ENCODE measurements at places on chromosomes 6 and 20.

DNA sequence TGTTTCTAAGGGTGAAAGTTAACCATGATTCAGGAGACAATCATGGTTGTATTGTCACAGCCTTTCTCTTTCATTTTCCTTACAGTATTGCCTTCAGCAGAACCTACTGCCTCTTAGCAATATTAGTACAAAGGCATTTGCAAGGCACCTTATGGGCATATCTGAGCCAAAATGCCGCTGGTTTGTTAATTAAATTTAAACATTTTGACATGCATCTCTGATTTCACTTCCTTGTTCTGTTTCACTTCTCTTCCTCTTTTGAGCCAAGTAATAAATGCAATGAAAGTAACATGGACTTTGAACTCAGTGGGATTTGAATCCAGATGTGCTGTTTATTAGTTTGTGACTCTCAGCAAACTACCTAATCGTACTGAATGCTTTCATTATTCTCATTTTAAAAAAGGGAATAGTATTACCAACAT lies 467.4 kb upstream of the CITED2 start:
- no peak for DNase-seq

- DNase-seq: no peak
Observed at GRCh38 chr20:4154958-4155411, 139.6 kb upstream of the RNF24 start.

DNA sequence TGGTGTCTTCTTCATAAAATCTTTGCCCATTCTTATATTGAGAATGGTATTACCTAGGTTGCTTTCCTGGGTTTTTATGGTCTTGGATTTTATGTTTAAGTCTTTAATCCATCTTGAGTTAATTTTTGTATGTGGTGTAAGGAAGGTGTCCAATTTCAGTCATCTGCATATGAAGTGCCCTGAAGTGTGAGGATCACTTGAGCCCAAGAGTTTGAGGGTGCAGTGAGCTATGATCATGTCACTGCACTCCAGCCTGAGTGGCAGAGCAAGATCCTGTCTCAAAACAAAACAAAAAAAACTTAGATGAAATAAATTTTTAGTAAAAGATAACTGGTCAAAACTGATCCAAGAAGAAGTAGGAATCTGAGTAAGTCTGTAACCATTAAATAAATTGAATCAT lies 215.4 kb downstream of the TBC1D7 start:
- DNase-seq: no peak

DNA sequence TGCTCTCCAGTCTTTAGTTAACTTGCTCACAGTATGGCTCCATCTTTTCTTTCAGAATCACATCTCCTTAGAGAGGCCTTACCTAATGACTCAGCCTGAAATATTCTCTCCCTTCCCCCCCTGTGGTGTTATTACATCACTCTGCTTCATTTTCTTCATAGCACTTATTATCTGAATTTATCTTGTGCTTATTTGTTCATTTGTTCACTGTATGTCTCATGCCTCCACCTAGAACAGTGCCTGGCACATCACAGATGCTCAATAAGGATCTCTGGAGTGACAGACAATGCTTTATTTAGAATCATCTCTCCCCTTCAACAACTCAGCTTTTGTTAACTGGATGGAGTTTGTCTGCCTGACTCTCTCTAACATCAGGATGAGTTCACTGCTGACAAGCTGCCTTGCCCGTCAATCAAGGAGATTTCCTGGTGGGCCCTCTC lies 96.6 kb upstream of the MAN1A1 start:
- no peak for DNase-seq

- no peak for DNase-seq
Observed at GRCh38 chr6:98945311-98946115, 2.2 kb downstream of the FBXL4 start.

DNA sequence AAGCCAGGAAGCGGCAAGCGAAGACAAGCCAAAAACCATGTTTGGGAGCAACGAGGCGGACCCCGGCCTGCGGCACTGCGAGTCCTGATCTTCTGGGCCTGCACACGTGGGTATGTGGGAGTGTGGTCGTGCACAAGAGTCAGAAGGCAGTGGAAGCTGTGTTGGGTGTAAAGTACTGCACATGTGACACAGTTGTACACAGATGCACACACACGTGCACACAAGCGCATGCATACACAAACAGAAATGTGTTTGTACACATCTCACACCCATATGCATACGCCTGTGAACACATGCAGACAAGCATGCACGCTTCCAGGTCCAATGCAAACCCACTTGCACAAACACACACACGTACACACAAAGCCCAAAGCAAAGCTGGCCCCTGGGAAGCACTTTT lies 52.6 kb upstream of the SLCO4A1 start:
- no peak for DNase-seq

GRCh38 chr6:57190140-57190539 lies 18.0 kb downstream of the BAG2 start:
- no peak for DNase-seq

DNA sequence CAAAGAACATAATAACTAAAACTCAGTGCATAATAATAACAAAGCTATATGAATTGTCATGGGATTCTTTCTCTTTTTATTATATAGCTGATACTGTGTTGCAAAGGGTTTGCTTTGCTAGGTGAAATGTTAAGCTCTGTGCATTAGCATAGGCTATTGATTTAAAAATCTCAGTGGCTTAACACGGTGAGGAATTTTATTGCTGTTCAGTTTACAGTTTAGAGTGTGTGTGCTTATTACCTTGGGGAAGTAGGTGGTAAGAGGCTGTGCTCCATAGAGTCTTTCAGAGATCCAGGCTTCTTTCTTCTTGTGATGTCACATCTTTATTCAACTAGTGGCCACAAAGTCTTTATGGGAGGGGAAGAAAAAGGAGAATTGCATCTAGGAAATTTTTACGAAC lies 55.7 kb downstream of the LRRC1 start:
- DNase-seq: no peak

- DNase-seq: no peak
Observed at GRCh38 chr6:56868687-56869086, 86.2 kb upstream of the BEND6 start.

DNA sequence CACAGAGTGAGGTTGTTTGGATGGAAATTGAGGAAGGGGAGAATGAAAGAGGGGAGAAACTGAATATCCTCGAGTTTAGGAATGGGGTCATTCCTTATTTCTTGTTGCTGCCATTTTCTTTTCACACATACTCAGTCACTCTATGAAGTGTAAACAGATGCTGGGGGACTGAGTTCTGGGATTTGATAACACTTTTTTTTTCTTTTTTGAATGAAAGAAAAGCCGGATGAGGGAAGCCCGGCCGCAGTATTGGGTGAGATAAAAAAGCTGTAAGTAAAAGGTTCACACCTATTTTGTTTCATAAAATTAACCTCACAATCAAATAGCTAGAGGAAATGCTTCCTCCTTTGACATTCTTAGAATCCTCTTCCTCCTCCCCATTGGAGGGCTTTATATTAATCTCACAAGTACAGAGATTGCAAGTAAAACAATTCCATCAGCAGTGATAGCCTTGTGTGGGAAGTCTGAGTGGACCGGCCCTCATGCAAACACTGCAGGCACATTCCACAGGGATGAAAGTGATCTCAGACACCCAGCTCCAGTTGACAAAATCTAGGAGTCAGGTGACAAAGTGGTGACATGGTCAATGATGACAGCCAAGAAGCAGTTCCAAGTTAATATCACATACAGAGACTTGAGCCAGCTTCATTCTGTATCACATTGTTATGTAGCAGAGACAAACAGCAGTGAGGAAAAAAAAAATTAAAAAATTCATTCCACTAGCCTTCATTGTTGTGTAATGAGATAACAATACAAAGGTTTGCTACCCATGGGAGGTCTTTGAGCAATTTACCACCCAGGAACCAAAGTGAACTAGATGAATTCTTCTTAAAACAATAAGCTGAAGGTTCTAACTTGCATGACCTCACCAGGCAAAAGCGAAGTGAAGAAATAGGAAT lies 391.1 kb upstream of the HSF2 start:
- no peak for DNase-seq

DNA sequence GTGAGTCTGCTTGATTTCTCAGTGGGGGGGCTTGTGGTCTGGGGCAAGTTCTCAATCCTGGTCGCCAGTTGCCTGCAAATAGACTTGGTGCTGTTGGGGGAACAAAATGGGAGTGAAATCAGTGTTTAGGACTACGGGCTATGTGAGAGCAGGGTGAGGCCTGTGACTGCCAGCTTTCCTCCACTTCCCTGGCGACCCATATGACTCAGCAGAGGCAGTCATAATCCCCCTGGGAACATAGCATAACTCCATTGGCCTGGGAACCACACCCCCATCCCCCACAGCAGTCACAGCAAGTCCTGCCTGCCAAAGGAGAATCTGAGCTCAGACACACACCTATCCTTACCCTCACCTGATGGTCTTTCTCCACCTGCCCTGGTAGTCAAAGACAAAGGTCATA lies 387.9 kb downstream of the LMBRD1 start:
- no peak for DNase-seq

DNA sequence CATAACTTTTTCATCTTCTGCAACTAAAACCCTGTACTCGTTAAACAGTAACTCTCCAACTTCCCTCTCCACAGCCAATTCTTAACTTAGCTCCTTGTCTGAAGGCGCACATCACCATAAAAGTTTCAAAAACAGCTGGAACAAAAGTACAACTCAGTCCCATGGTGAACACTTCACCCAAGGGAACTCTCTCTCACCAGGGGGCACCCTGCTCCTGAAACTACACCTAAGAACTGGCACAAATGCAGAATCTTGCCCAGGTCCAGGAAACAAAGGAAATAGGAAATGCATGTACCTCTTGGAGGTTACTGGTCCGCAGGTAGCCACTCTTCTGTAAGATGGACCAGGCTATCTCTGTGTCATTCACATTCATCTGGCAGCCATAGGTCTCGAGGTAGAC lies 6.6 kb downstream of the CDK5RAP1 start:
- DNase-seq: no peak

GRCh38 chr6:150145427-150145826 lies 2.6 kb downstream of the PPP1R14C start:
- no peak for DNase-seq

- no peak for DNase-seq
Observed at GRCh38 chr6:53917464-53917842, 122.6 kb downstream of the LRRC1 start.

DNA sequence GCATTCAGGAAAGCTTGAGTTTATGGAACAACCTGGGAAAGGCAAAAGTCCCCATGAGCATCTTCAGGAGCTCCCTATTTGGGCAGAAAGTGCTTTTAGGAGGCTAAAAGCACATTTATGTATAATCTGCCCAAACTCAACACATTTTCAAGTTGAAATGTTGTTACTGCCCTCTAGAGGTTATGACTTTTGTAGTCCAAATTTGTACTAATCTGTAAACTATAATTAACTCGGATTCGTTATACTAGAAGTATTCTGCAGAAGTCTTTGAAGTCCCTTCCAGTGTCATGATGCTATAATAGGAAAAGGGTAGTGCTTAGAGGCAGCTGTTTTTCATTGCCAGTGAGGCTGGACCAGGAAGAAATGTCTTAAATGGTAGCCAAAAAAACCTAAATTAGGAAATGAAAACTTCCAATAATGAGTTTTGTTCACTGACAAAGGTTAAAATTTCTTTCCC lies 44.8 kb upstream of the EMILIN3 start:
- no peak for DNase-seq

GRCh38 chr6:18343741-18344140 lies 43.4 kb upstream of the RNF144B start:
- no peak for DNase-seq

GRCh38 chr6:133001040-133001565 lies 186.7 kb downstream of the RPS12 start:
- DNase-seq: no peak

DNA sequence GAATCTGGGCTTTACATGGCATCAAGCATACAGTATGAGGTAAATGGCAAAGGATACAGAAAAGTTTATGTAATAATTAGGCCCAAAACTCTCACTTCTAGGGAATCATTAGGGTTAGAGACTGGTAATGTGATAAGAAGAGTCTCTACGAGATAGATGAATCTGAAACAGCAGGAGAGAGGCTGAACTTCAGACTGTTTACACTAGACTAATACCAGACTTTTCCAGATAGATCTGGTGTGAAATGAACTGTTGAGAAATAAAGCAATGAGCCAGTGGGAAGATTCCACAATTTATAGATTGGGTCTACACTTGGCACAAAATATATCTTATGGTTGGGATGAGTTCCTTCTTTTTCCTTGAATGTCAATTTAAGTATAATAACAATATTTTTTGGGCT lies 134.3 kb downstream of the MAN1A1 start:
- DNase-seq: no peak

DNA sequence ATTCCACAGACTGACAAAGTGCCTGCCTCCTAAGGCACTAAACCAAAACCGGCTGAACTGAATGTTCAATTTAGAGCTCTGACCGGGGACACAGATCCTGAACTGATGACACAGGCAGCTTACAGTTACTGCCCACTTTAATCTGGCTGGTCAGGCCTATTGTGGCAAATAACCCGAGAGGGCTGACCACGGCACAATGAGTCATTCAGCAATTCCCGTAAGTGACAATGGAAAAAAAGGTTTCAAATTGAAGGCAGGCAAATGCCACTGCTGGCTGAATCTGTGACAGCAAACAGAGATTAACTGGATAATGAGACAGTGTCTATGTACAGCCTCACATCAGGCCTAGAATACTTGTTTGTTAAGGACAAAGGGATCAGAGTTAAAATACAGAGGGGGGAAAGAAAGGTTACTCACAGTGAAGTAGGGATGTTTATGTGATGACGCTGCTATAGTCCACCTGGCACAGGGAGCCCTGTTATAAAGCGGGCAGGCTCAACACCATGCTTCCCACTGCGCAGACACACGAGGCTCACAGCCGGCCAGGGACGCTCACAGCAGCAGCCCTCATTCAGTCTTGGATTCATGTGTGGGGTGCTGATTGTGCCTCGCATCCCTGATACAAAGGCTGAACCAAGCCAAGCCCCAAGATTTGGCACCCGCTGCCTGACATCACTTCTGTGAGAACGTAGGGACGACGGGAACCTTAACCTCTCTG lies 54.4 kb downstream of the RTN4IP1 start:
- no peak for DNase-seq

- no peak for DNase-seq
Observed at GRCh38 chr20:10946124-10946880, 272.5 kb upstream of the JAG1 start.

- no peak for DNase-seq
Observed at GRCh38 chr6:131208787-131209186, 73.5 kb downstream of the AKAP7 start.

DNA sequence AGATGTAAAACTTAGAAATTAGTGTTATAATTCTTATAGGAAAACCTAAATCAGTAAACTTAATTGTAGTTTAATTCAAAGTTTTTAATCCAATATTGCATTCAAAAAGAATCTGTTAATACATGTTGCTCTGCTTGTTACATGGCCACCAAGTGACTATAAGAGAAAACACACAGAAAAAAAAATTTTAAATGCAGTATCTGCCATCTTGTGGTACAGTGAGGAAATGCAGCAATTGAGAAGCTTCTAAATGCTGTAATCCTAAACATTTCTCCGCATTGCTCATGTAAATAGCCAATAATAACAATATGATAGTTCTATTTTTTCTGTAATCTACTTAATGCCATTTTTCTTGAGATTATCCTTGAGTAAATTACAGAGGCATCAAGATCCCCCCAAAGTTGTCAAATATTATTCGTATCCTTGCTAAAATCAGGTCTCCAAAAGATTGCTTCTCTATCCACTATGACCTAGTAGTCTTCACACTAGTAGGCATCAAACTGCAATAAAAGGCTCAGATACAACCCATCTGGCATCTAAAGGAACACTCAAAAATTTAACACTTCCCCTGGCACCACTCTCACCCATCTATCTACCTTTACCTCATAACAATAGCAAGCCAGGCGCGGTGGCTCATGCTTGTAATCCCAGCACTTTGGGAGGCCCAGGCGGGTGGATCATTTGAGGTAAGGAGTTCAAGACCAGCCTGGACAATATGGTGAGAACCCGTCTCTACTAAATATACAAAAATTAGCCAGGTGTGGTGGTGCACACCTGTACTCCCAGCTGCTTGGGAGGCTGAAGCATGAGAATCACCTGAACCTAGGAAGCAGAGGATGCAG lies 34.6 kb downstream of the HDAC2 start:
- DNase-seq: no peak
